ENCODE measurements at places on chromosomes 7 and 10.

DNA sequence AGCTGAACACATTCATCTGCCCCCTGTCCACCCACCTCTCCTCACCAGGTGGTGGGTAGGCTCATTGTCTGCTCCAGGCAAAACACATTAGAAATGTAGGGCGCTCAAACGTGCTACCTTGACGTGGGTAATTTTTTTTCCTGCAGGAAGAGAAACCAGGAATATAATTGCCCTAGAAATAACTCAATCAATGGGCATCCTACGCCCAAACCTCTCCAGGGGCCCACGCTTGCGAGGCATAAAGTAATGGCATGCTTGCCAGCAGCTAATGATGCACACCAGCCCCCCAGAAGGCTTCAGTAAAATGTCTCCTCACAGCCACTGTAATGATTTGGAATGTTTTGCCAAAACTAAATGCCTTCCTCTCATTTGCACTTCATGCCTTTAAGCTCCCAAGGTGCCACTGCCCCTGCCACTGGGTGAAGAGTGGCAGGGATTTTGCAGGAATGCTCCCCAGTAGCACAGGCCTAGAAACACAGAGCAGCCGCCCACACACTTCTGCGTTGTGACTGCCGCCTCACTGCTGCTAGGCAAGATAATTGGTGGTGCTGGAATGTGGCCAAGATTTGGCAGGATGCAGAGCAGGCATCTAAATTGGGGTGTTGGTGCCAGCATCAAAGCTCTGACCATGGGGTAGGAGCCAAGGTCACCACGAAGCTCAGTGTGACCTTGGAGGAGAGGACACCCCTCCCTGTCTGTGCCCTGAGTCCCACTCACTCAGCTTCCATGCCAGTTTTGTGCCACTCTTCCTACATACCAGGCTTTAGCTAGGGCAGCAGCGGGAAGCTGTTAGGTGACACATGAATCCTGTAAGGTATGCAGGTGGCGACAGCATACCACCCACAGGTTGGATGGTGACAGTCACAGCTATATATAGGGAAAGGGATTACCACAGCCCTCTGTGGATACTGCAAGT, 48.7 kb upstream of the PPP1R3C start:
- DNase-seq: no peak

DNA sequence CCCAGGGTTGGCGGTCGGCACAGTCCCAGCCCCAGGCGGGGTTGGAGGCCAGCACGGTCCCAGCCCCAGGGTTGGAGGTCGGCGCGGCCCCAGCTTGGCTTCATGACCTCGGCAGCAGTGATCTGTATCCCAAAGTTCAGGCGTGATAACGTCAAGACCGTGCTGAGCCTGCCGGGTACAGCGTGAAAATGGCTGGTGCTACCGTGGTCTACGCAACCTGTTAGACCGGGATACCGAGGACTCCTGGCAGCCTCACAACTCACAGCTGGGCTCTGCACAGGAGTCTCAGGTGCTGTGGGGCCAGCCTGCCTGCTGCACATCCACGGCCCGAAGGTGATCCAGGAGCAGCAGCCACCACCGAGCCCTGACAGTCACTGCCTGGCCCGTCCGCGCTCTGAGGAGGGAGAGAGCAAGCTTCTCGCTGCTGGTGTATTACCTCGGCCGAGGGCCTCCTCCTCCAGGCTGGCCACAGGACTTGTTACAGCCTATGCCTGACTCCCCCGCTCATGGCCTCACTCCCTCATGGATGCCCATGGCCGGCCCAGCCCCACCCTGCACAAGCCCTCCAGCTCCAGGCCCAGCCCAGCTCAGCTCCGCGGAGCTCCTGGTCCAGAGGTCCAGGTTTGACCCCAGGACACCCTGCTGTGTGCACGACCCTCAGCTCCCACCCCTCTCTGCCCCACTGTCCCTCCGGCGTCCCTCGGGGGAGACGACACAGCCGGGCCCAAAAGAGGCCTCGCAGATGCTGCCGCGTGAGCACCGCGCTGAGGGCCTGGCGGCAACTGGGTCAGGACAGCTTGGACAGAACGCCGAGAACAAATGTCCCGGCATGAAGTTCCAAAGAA, 156.0 kb downstream of the ELFN1 start:
- no peak for DNase-seq

GRCh38 chr7:157339777-157340677, 3.2 kb downstream of the DNAJB6 start:
- DNase-seq: peak; percentile 47

- DNase-seq: no peak
Measured at GRCh38 chr10:99057936-99058690, 177.5 kb downstream of the HPSE2 start.

- no peak for DNase-seq
Measured at GRCh38 chr7:148726385-148726784, 27.7 kb downstream of the CUL1 start.

GRCh38 chr10:86968271-86968993, at the start of gene ADIRF:
TSS of gene ADIRF (plus strand) at chr10:86968482. CDS start at chr10:86968545, 63 bp downstream.
- no peak for DNase-seq

GRCh38 chr10:72638586-72639440, 12.9 kb upstream of the MICU1 start:
- DNase-seq: no peak

- DNase-seq: no peak
Measured at GRCh38 chr7:92830532-92831110, 5.8 kb downstream of the CDK6 start.

GRCh38 chr7:27269455-27269854, 26.9 kb downstream of the EVX1 start:
- no peak for DNase-seq

GRCh38 chr10:86349474-86349873, 17.1 kb downstream of the GRID1 start:
- DNase-seq: no peak

Data from stimulated activated CD8-positive, alpha-beta memory T cell treated with anti-CD3 and anti-CD28 coated beads, Interleukin-4, amount 100 ng/mL, for 4 hours (primary cell).